GM23248 (cell line): ENCODE measurements at places on chromosomes 16 and 17. TPM values are rescaled to one million over a fixed set of nuclear protein-coding genes. Genes with fewer than 3 reads are reported as not detected.

Gene HOXB4
- total RNA-seq, result 2.2 and 3.3 TPM in 2 replicates

Gene HOXB7
- total RNA-seq, result 7.1 and 11.1 TPM in 2 replicates

Gene MARVELD3
- total RNA-seq, result not detected in 2 replicates

DNA sequence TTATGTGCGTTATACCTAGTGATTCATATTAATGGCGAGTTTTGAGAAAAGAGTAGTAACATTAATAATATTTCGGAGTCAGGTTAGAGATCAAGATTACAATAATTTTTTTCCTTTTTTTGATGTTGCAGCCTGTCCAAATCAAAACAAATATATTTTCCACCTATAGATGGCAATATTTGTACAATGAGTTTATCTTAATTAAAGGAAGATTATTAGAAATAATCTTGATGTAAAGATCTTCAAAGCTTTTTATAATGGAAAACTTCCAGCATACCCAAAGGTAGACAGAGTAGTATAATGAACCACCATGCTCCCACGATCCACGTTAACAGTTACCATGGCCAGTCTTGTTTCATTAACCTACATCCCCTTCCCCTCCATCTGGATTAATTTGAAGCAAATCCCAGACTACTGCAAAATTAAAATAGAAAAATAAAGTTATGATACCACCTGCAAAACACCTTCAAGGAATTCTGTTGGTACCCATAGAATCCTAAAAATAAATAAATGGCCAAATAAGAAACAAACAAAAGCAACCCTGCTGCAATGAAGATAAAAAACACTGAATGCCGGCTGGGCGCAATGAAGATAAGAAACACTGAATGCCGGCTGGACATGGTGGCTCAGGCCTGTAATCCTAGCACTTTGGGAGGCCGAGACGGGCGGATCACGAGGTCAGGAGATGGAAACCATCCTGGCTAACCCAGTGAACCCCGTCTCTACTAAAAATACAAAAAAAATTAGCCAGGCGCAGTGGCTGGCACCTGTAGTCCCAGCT, 46.5 kb upstream of the GINS3 start:
- H3K4me1 ChIP-seq, result no peaks in the 10 kb centered on the region
- H3K4me3 ChIP-seq, result no peak overlapping the region
- no peak overlapping the region for H3K27ac ChIP-seq
- H3K27me3 ChIP-seq, result peaks cover 14% of the 10 kb centered on the region

DNA sequence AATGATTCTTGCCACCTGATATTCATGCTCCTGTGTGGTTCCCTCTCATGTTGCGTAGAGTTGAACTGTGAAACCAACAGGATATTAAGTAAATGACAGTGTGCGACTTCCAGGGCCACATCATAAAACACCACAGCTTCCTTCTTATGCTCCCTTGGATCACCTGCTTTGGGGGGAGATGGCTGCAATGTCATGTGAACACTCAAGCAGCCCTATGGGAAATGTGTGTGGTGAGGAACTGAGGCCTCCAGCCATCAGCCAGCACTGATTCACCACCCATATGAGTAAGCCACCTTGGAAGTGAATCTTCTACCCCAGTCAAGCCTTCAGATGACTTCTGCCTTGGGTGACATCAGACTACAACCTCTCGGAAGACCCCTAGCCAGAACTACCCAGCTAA, 427.5 kb downstream of the UTP18 start:
- no peak overlapping the region for H3K27ac ChIP-seq
- H3K4me1 ChIP-seq, result no peaks in the 10 kb centered on the region
- H3K36me3 ChIP-seq, result no peaks in the 10 kb centered on the region
